ENCODE measurements at places on chromosomes 3 and 15.

DNA sequence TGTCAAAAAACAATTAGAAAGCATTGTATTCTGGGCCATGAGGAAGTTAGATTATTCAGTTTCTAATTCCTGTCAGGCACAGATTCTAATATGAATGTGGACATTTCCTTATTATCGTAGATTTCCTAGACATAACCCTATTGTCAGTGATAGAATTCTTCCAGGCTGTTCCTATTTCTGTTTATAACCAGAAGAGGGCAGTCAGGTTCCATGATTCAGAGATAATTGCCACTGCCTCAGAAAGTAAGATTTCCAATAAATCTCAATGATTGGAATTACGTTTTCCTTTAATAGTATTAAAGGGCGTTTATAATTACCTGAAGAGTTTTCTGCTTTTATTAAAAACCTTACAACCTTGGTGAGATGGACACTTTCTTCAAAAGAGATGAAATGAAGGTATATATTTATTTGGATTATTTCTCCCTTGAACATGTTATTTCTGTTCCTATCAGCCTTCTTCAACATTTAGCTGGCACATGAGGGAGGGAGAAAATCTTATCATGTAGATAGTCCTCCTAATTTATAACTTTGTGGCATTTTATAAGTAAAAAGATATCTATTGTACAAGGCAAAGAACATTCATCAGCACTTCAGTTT is 439.2 kb downstream of the MCTP2 start:
- peak; percentile 27 for DNase-seq

DNA sequence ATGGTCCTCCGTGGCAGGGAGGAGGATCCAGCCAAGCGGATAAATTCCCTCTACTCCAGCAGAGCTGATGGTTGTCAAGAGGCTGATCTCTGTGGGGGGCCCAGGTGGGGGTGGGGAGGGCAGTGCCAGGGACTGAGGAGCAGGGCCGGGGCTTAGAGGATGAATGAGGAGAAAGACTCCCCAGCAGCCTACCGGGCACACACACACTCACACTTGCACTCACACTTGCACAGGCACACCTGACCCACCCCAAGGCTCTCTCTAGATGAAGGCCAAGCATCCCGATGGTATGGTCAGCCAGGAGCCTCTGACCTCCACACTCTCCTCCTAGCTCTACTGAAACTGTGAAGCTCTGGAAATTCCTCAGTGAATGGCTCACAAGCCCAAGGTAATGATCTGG is 131.3 kb upstream of the PRR20G start:
- no peak for DNase-seq

DNA sequence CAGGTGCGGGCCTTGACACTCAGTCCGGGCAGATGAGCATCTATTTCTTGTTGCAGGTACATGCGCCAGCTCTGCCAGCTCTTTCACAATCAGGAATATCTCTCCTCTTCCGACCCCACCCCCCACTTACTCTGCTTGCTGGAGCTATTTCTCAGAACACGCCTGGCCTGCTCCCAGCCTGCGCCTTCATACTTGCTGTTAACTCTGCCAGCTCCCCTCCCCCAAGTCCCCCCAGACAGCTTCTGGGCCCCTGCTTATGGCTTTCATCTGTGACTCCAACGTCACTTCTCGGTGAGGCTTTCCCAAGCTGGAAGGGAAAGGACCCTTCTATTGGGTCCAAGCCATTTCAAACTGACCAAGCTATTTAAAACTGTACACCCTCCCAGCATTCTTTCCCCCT is 15.2 kb downstream of the MAGEF1 start:
- no peak for DNase-seq

DNA sequence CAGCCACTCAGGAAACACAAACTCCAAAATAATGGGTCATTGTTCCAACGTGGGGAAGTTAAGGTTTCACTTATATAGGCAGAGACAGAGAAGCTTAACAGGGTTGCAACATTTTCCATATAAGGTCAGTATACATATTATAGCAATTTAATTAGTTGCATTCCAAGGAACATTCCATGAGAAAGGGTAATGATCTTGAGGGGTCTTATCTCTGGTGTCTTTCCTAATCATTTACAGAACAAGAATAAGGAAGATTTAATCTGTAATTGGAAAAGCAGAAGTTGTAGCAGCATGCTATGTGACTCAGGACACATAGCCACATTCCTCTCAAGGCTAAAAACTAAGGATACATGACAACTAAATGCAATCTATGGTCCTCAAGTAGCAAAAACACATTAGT is 4.9 kb downstream of the MNS1 start:
- DNase-seq, result no peak

- DNase-seq, result no peak
Observed at GRCh38 chr15:56608140-56608778, 125.0 kb downstream of the ZNF280D start.

- DNase-seq, result no peak
Observed at GRCh38 chr3:150889106-150889505, 16.1 kb downstream of the MINDY4B start.

GRCh38 chr15:43169888-43170287 is 15.3 kb upstream of the CCNDBP1 start:
- DNase-seq, result no peak

GRCh38 chr15:57827971-57828370 is 121.5 kb downstream of the POLR2M start:
- no peak for DNase-seq

GRCh38 chr15:81026836-81027599 is 26.3 kb downstream of the TLNRD1 start:
- DNase-seq, result no peak

DNA sequence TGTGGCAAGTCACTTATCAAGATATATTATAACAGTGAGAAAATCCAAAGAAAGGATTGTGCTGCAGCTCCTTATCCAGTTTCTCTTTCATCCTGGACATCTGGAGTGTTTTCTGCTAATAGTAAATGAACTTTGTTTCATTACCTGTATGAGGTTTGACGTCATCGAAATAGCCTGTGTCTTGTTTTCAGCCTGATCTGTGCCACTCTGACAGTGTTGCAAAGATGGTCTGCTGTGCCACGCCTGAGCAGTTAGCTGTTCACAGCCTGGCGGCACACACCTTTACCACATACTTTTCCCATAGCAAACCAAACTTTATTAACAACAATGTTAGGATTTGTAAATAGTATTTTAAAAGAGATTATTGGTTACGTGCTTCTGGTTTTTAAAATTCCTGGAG is 34.0 kb downstream of the YEATS2 start:
- DNase-seq, result no peak

- DNase-seq, result no peak
Observed at GRCh38 chr3:66949898-66950297, 48.2 kb upstream of the KBTBD8 start.

- no peak for DNase-seq
Observed at GRCh38 chr3:139107424-139108252, 62.9 kb upstream of the PRR23C start.

GRCh38 chr3:53274938-53275605 is 19.2 kb upstream of the TKT start:
- DNase-seq, result no peak

DNA sequence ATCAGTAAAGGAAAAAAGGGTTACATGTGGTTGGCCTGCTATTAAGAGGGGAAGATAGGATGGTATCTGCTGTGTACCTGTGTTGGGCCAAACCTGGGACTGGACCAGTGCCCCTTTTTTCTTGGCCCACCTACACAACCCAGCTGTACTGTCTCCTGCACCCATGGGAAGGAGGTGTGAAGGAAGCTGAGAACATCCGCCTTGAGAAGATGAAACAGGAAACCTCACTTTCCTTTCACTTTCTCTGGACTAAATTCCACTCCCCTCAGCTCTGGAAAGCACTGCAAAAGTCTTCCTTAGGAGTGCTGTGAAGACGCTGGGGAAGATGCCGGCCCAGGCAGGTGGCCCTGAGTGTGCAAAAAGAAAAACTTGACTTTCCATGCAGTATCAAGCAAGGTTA is 37.6 kb downstream of the LRRN1 start:
- DNase-seq, result no peak

DNA sequence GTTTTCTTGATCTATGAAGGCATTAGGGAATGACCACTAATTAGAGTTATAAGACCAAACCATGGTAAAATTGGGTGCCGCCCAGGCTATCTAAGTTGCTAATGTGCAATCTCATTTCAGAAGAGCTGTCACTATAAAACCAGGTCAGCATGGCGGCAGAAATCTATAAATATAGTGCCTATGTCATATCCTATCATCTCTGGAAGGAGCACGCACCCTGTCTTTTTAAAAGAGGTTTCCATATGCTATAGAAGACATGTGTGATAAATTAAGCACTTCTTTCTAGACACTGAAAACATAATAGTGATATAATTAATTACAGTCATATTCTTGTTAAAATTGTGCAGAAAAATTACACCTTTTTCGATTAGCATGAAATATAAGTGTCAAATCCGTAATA is 152.0 kb upstream of the MDFIC2 start:
- no peak for DNase-seq

- DNase-seq, result peak; percentile 70
Observed at GRCh38 chr3:178966299-178967176, 105.1 kb downstream of the ZMAT3 start.

DNA sequence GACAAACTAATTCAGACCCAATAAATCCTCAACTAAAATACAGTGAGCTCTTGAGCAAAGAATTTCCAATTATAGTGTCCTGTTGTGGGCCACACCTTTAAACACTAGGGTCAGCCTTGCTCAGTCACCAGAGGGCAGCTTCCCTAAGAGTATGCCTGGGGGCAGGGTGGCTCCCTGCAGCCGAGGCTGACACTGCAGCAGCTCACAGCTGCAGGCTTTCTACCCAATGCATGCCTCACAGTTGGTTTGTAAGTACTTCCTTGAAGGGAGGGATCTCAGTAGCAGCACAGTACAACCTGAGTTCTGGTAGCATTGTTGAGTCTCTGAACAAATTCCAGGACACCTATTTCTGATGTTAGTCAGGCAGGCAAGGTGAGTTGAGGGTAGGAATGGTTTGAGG is 335.6 kb downstream of the TUSC7 start:
- no peak for DNase-seq

DNA sequence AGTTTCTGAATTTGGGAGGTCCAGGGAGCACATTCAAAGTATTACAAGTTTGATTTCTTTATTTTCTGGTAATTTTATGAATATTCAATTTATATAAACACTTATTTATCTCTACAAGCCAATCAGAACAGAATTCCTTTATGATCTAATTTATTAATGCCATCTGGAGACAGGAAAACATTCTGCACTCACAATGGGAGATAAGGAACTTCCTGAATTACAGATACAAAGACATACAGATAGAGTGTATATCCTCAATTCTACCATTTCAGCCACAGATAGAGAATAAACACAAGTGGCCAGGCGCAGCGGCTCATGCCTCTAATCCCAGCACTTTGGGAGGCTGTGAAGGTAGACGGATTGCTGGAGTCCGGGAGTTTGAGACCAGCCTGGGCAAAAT is 86.0 kb downstream of the IQCH start:
- no peak for DNase-seq

DNA sequence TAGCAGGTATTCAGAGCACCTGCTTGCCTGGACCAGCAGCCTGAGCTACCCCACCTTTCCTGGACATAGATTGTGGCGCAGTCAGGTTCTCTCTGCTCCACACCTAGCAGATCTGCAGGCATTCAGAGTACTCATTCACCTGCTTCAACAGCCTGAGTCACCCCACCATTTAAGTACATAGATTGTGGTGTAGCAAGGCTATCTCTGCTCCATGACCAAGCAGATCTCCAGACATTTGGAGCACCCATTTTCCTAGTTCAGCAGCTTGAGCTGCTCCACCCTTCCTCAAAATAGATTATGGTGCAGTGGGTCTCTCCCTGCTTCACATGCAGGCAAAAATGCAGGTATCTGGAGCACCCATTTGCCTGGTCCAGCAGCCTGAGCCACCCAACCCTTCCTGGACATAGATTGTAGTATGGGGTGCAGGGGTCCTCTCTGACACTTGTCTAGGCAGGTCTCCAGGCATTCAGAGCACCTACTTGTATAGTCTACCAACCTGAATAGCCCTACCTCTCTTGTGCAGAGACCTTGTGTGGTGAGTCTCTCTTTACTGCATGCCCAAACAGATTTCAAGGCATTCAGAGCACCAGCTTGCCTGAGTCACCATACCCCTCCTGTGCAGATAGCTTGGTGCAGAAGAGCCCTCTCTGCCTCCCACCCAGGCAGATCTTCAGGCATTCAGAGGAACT is 466.0 kb upstream of the THBS1 start:
- no peak for DNase-seq

GRCh38 chr3:195859061-195859845 is 47.5 kb upstream of the MUC4 start:
- DNase-seq, result peak; percentile 75
